CD4-positive, alpha-beta T cell treated with Interleukin-2 at 100 ng/mL for 4 hours (primary cell): ENCODE measurements at places on chromosomes 1 and 21.
A peak's percentile ranks its signal among the peaks of the same experiment; 100 is the strongest.

DNA sequence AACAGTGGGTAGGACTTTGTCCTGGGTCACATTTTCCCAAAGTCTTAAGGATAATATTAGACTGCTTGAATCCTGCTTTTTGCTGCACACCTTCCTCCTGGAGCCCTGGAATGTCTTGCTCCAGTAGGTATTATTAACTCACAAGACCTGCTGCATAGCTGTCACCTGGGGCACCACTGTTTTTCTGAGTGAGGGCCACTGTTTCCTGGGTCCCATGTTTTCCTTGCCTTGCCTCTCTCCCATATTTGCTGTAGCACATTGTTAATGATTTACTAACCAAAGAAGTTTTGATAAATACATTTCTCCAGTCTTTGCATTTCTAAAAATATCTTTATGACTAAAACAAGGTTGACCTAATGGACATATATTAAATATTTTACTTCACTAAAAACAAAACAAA is 22.5 kb upstream of the FCAMR start:
- DNase-seq = no peak

GRCh38 chr1:78089010-78089409 is 43.2 kb downstream of the GIPC2 start:
- DNase-seq = no peak

DNA sequence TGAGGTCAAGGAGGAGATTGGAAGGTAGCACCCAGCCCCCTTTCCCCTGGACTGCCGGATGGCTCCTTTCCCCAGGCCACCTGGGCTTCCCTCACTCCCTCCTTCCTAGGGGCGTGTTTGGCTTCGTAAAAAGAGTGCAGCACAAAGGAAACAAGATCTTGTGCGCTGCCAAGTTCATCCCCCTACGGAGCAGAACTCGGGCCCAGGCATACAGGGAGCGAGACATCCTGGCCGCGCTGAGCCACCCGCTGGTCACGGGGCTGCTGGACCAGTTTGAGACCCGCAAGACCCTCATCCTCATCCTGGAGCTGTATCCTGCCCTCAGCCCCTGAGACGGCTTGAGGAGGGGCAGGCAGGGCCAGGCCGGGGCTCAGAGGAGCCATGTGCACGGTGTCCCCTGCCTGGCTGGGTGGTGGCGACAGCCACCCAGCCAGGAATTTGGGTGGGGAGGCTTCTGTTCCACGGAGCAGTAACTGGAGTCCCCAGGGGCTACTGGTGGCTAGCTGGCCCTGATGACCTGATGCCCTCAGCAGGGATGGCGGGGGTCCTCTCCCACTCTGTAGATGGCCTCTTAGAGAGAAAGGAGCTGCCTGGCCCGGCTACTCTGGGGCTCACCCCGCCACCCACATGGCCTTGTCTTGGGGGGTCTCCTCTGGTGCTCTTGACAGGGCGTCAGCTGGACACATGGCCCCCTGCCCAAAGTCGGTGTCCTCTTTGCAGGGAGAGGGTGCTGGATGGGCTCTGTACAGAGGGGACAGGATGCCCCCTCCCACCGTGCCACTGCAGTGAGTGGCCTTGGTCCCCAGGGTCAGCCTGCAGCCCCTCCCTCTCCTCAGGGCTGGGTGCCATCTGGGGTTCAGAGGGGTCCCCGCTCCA is 39.5 kb downstream of the TRIM11 start:
- DNase-seq = no peak

DNA sequence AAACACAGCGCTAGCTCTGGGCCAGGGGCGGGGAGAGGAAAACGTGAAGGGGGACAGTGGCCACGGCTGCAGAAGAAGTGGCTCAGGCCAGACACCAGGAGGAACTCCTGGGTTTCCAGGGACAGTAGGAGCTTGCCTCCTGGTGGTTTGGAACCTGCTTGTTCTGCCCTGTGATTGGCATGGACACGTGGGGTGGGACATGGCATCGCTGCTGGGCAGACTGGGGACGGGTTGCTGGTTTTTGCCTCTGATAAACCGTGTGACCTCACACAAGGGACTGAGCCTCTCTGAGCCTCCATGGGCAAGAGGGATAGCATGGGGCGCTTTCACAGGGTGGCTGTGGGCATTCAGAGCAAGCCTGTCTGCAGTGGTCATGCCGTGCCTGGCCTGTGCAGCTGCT is 7.5 kb upstream of the PLCH2 start:
- no peak for DNase-seq

- no peak for DNase-seq
Observed at GRCh38 chr1:31602081-31602480, 15.4 kb upstream of the HCRTR1 start.

- DNase-seq = peak; percentile 44
Observed at GRCh38 chr1:101187297-101187696, 49.5 kb upstream of the S1PR1 start.

GRCh38 chr1:205492201-205492667 is 12.2 kb upstream of the CDK18 start:
- no peak for DNase-seq

DNA sequence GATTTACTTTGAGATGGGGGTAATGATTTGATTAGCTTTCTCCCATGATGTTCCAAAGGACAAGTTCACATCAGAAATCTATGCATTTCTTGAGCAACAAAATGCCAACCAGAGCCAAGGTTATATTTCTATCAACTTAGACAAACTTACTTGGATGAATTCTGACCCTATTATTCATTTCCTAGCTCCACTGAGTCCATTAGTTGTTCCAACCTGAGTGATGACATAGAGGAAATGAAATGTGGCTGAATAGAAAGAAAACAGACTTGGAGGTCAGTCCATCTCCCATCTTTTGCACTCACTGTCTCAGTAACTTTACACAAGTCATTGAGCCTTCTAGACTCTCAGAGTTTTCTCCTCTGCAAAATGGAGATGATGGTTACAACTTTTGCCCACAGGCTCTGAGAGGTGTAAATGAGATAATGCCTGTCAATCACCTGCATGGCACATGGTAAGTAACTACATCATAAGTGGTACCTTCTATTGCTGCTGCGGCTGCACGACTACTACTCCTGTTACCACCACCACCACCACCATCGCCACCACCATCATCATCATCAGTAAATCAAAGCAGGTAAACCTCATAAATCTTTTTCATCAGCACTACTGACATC is 98.2 kb downstream of the PTPN14 start:
- no peak for DNase-seq

- DNase-seq = no peak
Observed at GRCh38 chr1:7551442-7551841, 219.7 kb upstream of the VAMP3 start.

DNA sequence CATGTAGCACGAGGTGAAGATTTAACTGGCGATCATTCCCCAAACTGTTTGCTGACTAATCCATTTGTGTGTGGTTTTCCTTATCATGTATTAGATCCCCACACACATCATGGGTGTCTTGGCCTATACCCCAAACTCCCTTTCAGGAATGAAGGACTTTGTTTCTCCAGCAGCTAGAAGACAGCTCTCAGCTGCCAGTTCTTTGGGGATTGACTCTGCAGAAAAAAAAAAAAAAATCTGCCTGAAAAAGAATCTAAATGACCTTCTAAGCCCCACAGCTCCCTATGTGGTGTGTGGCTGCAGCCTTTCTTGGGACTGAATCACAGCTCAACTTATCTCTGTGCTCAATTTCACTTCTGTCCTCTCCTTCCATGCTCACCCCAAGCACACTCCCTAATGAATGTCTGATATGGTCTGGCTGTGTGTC is 256.3 kb upstream of the DUSP10 start:
- no peak for DNase-seq

GRCh38 chr1:192527950-192528349 is 47.6 kb upstream of the RGS1 start:
- DNase-seq = no peak

DNA sequence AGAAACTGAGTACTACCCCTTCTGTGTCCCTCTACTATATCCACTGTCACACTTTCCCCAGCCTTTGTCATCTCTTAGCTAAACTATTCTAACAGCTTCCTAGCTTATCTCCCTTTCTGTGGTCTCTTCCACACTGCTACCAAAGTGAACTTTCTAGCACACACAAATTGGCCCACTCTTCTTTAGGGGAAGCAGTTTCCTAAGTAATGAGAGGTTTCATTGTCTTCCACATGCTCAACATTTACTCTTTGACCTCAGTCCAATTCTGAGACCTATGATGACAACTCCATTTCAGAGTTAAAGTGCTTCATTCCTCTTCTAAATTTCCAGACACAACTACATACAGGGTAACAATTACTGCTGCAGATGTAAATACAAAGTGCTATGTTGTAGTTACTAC is 32.9 kb downstream of the SCYL3 start:
- no peak for DNase-seq
